ENCODE measurements at places on chromosomes 11 and 22. TPM values are rescaled to one million over a fixed set of nuclear protein-coding genes. Genes with fewer than 3 reads are reported as not detected.

DNA sequence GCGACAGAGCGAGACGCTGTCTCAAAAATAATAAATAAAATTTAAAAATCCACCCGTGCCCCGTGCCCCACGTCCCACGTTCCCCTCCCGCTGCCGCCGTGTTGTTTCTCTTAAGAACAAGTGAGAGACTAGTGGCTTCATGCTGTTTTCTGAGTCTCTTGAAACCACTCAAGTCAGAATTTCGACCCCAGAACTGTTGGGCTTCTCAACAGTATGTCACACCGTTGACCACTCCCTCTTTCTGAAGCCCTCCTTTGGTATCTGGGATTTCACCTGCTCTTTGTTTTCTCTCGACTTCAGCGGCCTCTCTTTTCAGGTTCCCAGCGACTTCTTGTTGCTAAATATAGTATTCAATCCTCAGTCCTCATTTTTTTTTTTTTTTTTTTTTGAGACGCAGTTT lies 974 bp downstream of the PPIL2 start:
- H3K4me3 ChIP-seq = peak overlapping the region; percentile 99
- peaks cover 10% of the 10 kb centered on the region for H3K36me3 ChIP-seq
- H3K27me3 ChIP-seq = no peaks in the 10 kb centered on the region
- no peak for DNase-seq
- H3K27ac ChIP-seq = peak overlapping the region; percentile 97

The C11orf42 gene
- not detected for total RNA-seq

DNA sequence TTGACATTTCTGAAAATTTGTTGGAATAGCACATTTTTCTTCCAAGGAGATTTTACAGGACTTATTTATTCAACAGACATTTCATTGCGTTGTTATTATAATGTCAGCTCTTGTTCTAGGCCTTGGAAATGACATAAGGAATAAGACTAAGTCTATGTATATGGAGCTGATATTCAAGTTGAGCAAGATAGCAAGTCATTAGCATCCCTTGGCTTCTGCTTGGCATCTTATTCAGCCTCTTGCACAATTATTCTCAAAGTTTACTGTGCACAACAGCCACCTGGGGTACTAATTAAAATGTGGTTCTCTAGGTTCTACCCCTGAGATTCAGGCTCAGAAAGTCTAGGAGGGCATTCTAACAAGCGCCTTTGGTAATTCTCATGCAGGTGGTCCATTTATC lies 304.8 kb upstream of the DDI1 start:
- no peak for DNase-seq
- no peak overlapping the region for H3K4me3 ChIP-seq
- no peak overlapping the region for H3K27ac ChIP-seq

GRCh38 chr22:19872779-19873137 lies 18.1 kb upstream of the GNB1L start:
- no peak overlapping the region for H3K27ac ChIP-seq
- H3K4me3 ChIP-seq = no peak overlapping the region
- no peaks in the 10 kb centered on the region for H3K36me3 ChIP-seq
- H3K27me3 ChIP-seq = no peaks in the 10 kb centered on the region

DNA sequence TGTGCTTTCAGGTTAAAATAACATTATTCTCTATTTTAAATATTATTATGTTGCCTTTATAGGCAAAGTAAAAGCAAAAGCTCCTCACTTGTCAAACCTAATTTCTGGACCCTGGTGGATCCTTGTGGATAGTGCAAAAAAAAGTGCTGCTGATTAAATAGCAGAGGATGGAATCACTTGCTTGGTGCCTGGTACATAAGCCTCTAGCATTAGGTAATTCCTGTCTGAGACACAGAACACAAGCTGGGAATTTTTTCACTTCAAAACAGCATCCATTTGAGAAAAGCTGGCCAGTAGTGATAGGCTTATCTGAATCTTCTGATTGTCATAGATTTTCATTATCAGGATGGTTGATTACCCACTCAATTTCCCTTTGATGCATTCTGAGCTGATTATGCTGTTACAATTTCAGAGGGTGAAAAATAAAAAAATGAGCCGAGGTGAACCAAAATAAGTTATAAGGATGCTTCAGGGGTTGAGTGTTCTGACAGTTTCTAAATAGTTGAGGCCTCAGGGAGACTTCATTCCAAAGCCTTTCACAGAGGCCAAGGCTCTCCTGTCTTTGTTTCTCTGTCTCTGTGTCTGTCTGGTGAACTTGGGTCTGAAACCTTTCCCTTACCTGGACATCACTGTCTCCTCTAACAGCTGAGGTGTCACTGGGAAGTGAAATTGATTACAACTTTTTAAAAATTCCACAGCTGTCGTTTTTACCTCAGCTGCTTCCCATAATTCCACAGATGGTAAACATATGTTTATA lies 242.9 kb downstream of the NELL1 start:
- H3K27me3 ChIP-seq = no peaks in the 10 kb centered on the region
- no peak overlapping the region for H3K4me3 ChIP-seq
- no peak overlapping the region for H3K27ac ChIP-seq
- no peak for DNase-seq
- no peaks in the 10 kb centered on the region for H3K36me3 ChIP-seq
- no peaks in the 10 kb centered on the region for H3K4me1 ChIP-seq

- no peak overlapping the region for H3K27ac ChIP-seq
- no peaks in the 10 kb centered on the region for H3K27me3 ChIP-seq
- H3K4me3 ChIP-seq = no peak overlapping the region
- no peak for DNase-seq
- peaks cover 10% of the 10 kb centered on the region for H3K4me1 ChIP-seq
Measured at GRCh38 chr11:72798361-72798760, 4.5 kb upstream of the STARD10 start.

- H3K27me3 ChIP-seq = peaks cover 3% of the 10 kb centered on the region
- H3K36me3 ChIP-seq = no peaks in the 10 kb centered on the region
- H3K27ac ChIP-seq = no peak overlapping the region
- no peaks in the 10 kb centered on the region for H3K4me1 ChIP-seq
Measured at GRCh38 chr22:32622004-32622743, 147.6 kb downstream of the FBXO7 start.

DNA sequence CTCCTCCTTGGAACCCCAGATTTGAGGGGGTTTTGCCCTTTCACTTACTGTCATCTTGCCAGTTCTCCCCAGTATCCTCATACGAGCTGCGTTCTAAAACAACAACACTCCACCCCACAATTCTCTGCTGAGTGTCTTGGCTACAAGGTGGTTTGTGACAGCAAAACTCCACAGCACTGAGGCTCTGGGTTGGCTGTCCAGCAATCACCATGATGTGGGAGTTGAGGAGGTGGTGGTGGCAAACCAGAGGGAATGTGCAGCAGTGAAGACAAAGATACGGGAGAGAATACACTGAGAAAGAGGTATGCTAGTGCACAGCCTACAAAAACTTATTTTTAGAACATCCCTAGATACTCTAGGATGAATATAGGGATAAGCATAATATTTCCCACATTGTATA lies 335.0 kb downstream of the C11orf87 start:
- no peak overlapping the region for H3K4me3 ChIP-seq
- H3K27me3 ChIP-seq = no peaks in the 10 kb centered on the region
- H3K4me1 ChIP-seq = no peaks in the 10 kb centered on the region
- H3K36me3 ChIP-seq = no peaks in the 10 kb centered on the region
- no peak overlapping the region for H3K27ac ChIP-seq

- H3K27ac ChIP-seq = peak overlapping the region; percentile 81
- H3K27me3 ChIP-seq = no peaks in the 10 kb centered on the region
- peaks cover 75% of the 10 kb centered on the region for H3K36me3 ChIP-seq
Measured at GRCh38 chr11:35182317-35182939, 43.5 kb downstream of the CD44 start.

- no peak overlapping the region for H3K4me3 ChIP-seq
- peaks cover 12% of the 10 kb centered on the region for H3K27me3 ChIP-seq
- no peak for DNase-seq
- H3K36me3 ChIP-seq = no peaks in the 10 kb centered on the region
Measured at GRCh38 chr11:45405916-45406670, 120.0 kb upstream of the SYT13 start.

DNA sequence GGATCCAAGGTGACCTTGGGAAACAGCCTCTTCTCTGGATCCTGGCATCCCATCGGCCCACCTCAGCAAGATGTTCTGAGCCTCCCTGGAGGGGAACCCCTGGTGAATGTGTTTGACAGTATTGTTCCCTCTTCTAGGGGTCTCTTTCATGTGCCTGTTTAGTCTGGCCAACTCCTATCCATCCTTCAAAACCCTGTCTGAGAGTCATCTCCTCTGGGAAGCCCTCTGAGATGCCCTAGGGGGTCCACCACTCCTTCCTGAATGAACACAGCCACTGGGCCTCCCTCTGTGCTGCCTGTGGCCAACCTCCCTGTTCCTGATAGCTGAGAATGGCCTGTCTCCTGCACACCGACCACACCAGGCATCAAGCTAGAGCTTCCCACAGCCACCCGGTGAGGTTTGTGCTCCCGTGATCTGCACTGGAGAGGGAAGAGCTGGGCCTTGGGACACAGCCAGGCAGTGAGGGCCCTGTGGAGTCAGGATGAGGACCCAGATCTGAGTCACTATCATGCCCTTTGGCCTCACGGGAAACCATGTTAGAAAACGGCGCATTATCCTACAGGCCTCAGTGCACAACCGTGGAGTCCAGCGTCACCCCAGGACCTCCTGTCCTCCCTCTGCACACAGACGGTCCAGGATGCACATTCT lies 8.8 kb downstream of the WNT7B start:
- H3K27ac ChIP-seq = no peak overlapping the region
- H3K27me3 ChIP-seq = peaks cover 55% of the 10 kb centered on the region
- H3K4me3 ChIP-seq = no peak overlapping the region
- peaks cover 2% of the 10 kb centered on the region for H3K4me1 ChIP-seq

The MMP27 gene
- total RNA-seq = not detected

The MUC15 gene
- total RNA-seq = not detected

The ALX4 gene
- total RNA-seq = not detected

DNA sequence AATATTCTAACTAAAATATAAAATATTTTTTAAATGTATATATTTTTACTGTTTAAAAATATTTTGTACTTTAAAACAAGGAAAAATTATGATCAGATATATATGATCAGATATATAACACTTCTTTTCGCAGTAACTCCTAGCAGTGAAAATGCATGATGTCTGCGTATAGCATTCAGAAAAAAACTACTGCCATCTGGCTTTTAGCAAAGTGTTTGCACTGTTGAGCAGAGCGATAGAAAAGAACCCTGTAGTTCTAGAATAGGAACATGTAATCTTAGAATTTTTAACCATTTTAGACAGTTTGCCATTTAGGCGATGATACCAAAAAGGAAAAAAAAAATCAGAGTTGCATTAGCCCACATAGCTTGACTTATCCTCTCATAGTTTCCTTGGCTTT lies 370.4 kb upstream of the ANO3 start:
- no peaks in the 10 kb centered on the region for H3K4me1 ChIP-seq
- no peak overlapping the region for H3K27ac ChIP-seq
- DNase-seq = no peak
- H3K27me3 ChIP-seq = no peaks in the 10 kb centered on the region
- no peak overlapping the region for H3K4me3 ChIP-seq

- no peak overlapping the region for H3K4me3 ChIP-seq
- peak overlapping the region; percentile 66 for H3K27ac ChIP-seq
- H3K4me1 ChIP-seq = peaks cover 81% of the 10 kb centered on the region
- H3K27me3 ChIP-seq = no peaks in the 10 kb centered on the region
- peaks cover 33% of the 10 kb centered on the region for H3K36me3 ChIP-seq
Measured at GRCh38 chr11:96294289-96294688, 48.7 kb downstream of the MAML2 start.

GRCh38 chr11:49851971-49852389 lies 100.2 kb upstream of the OR4C13 start:
- no peaks in the 10 kb centered on the region for H3K4me1 ChIP-seq
- no peaks in the 10 kb centered on the region for H3K36me3 ChIP-seq
- no peak for DNase-seq

The WNT7B gene
- total RNA-seq = not detected

The MUC2 gene
- not detected for total RNA-seq

DNA sequence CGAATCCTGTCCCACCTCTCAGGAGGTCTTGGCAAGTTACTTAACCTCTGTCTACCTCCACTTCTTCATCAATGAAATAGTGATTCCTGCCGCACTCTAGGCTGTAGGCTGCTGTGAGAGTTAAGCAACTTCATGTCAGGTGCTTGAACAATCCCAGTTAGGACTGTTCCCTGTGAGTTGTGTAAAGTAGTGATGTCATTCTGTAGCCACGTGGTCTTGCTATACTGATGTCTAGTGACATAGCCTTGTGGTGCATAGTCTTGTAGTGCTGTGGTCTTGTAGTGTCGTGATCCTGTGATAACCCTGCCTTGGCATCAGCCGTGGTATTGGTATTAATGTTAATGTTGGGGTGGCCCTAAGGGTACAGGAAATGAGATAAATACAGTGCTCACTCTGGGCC lies 30.3 kb upstream of the PRR5 start:
- no peak for DNase-seq
- no peak overlapping the region for H3K27ac ChIP-seq
- no peaks in the 10 kb centered on the region for H3K27me3 ChIP-seq
- H3K36me3 ChIP-seq = no peaks in the 10 kb centered on the region
- no peak overlapping the region for H3K4me3 ChIP-seq

DNA sequence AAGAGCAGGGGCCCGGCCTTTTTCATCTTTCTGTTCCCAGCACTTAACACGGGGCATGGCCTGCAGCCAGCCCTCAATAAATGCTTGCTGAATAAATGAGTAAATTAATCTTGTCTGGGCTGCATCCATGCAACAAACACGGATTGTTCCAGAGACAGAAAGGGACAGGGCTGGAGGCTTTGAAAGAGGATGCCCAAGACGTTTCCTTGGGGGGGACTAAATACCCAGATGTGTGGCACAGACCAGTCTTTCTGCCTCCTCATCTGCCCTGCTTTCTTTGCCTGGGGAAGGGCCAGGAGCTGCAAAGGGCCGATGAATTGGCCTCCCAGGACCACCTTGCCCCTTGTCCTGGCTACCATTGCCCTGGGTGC lies 40.4 kb downstream of the SHISAL1 start:
- H3K4me3 ChIP-seq = no peak overlapping the region
- no peak for DNase-seq
- H3K4me1 ChIP-seq = no peaks in the 10 kb centered on the region
- no peak overlapping the region for H3K27ac ChIP-seq

GRCh38 chr11:111334532-111335502 lies 36.5 kb downstream of the POU2AF3 start:
- no peak for DNase-seq
- no peaks in the 10 kb centered on the region for H3K27me3 ChIP-seq
- H3K4me3 ChIP-seq = no peak overlapping the region

DNA sequence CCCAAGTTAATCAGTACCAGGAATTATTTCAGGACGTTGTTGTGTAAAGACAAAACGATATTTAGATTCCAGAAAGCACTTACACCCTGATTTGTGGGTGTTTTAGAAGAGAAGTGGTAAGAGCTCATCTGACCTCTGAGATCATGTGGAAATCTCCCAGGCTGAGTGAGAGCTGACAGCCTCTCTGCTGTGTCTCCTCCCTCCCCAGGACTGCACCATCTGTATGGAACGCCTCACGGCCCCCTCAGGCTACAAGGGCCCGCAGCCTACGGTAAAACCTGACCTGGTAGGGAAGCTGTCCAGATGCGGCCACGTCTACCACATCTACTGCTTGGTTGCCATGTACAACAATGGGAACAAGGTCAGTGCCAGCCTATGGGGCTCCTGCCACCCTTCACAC lies 20.0 kb downstream of the DTX4 start:
- DNase-seq = no peak
- no peak overlapping the region for H3K27ac ChIP-seq
- H3K27me3 ChIP-seq = no peaks in the 10 kb centered on the region
- H3K4me1 ChIP-seq = peaks cover 2% of the 10 kb centered on the region

GRCh38 chr11:72091292-72091691 lies 10.6 kb downstream of the LRRC51 start:
- no peaks in the 10 kb centered on the region for H3K36me3 ChIP-seq
- peaks cover 6% of the 10 kb centered on the region for H3K4me1 ChIP-seq
- H3K27ac ChIP-seq = no peak overlapping the region
- DNase-seq = peak; percentile 54
- H3K4me3 ChIP-seq = no peak overlapping the region
